ENCODE measurements at places on chromosomes 3 and 15.

DNA sequence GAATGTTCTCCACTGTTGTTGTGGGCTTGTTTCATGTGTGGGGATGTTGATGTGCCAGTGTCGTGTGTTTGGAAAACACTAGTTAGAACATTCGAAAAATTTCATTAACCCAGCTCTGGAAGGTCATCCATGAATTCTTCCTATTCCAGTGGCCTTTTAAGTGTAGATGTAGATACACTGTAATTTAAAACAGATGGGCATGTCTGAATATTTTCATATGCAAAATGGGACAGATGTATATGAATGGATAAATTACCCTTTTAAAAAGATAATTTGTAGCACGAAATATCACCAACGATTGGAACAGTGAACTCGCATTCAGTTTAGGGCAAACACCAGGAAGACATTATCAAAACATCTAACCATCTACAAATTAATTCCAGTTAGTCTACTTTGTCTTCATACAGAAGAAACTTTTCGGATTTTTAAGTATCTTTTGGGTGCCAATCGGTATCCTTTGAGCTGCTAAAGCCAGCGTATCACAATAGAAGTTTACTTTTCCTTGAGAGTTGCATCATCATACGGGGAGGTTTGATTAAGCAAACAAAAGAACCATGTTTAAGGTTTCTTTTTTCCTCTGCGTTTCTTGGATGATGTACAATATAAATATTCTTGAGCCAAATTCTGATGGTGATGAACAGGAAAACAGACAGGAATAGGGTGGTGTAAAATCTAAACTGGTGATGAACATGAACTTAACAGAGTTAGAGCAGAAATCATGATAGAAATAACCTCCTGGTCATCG lies 528.1 kb downstream of the FOXP1 start:
- no peak for DNase-seq

DNA sequence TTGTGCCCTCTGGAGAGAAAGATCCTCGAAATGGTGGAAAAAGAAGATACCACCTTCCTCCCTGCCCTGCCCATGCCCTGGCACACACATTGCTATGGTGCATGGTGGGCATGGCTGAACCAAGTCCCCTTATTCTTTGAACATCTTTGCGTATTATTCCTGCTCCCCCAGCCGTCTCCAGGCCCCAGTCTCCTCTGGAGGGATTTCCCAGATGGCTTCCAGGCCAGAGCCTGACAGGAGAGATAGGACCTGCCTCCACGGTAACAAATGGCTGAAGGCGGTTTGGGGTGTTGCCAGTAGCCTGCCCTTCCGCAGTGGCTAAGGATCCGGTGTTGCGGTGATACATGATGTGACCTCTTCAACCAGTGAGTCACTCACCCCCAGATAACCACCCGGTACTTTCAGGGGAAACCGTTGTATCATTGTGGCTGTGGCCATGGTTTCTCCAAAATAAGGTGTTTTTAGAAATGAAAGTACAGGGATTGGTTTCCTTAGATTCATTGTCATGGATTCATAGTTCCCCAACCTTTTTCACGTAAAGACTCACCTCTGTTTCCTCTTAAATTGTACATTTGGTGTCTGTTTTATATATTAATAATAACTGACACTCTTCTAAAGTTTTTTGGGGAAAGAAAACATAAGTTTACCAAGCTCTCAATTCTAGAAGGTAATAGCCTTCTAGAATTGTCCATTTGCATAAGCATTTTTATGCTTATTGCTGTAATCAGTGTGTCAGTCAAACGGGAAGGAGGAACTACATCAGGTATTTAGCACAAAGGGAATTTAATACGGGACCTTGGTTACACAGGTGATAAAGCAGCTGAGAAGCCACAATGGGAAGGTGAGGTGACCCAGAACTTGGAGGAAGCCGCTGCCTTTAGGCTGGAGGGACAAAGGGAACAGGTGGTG lies 25.9 kb downstream of the SMAD3 start:
- DNase-seq = no peak

DNA sequence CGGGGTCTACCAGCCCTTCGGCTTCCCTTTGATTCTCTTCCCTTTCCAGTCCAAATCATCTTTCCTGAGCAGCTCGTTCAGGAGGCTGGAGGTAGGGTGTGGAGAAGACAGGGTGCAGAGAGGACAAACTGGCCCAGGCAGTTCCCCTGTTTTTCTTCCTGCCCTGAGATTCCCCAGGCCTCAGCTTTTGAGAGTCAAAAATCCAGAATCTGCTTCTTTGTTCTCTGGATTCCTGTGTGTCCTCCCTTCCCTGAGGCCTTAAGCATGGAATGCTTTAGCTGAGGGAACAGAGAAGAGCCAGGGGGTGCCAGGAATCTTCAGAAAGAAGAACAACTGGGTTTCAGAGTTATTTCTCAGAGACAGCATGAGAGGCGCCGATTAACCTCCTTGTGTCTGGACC lies 26.7 kb upstream of the LRTM1 start:
- no peak for DNase-seq

- DNase-seq = no peak
Observed at GRCh38 chr15:42449770-42450424, 41.0 kb downstream of the ZNF106 start.

DNA sequence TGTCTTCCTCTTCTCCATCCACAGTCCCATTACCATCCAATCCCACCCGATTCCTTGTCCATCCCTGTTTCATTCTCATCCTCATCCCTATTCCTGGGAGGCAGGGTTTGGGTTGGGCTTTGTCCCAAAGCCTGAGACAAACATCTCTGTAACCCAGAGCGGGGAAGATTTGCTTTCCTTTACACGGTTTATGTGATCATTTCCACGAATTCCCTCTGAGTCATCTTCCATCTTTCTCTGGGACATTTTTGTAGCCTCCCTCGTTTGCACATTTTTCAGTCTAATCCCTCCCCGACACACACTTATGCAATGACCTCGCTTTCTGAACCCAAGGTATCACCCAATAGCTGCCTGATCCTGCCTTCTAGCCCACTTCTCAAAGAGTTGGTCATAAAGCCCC lies 22.8 kb downstream of the DUOX2 start:
- no peak for DNase-seq

GRCh38 chr3:45807133-45807532 lies 10.8 kb upstream of the SLC6A20 start:
- no peak for DNase-seq
